Occipital lobe (tissue), 3 donors: ENCODE measurements at places on chromosomes 4 and X. TPM values are rescaled to one million over a fixed set of nuclear protein-coding genes. Genes with fewer than 3 reads are reported as not detected.

DNA sequence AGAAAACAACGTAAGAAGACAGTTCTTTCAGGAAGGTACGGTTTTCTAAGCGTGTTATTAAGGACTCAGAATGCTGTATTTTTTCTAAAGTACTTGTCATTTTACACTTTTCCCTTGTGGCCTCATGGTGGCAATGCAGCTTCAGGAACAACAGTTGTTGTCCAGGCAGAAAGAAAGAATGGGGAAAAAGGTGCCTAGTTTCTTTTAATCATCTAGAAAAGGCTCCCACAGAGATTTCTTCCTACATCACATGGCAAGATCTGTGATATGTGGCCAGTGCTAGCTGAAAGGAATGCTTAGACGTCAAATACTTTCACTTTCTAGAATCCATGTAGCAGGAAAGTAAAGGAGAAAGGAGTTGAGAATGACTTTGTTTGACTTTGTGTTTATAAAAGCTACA, 49.0 kb upstream of the TRAM1L1 start:
- peak; percentile 2 for DNase-seq

- DNase-seq: no peak
Observed at GRCh38 chrX:154295664-154296310, at the start of gene TKTL1. Gene TKTL1 (plus strand): TSS chrX:154295795. CDS start chrX:154295860, 65 bp downstream.

GRCh38 chr4:109930464-109930863, 17.8 kb downstream of the EGF start:
- DNase-seq: no peak

DNA sequence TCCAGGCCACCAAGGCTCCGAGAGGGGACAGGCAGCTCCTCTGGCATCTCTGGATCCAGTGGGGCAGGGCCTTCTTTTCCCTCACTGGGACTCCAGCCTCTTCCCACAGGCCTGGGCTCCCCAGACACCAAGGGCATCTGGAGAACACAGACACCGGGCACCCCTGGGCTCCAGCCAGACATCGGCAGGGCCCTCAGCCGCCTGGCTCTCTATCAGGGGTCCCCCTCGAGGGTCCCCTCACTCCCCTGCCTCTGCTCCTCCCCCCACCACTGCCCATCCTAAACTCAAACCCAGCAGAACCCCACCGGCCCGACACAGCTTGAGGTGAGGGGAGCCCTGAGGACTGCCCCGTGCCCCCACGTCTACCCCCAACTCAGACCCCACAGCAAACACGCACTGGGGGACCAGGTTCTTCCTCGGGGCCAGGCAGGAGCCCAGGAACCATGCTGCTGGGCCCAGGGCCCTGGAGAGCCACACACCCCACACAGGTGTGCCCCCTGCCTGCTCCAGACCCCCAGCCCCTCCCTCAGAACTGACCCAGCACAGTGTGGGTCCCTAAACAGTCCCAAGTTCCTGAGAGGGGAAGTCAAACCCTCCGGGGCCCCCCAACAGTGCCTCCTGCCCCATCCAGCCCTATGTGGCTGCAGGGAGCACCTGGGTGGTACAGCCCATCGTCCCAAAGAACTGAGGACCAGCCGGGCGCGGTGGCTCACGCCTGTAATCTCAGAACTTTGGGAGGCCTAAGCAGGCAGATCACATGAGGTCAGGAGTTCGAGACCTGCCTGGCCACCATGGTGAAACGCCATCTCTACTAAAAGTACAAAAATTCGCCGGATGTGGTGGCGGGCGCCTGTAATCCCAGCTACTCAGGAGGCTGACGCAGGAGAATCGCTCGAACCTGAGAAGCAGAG, 86.8 kb downstream of the FAM53A start:
- DNase-seq: no peak

- DNase-seq: no peak
Observed at GRCh38 chr4:60657807-60658206, 542.3 kb upstream of the ADGRL3 start.

CLIC2 gene
- total RNA-seq: 5.1 TPM

CLCN3 gene
- total RNA-seq: 111 TPM
